ENCODE measurements at places on chromosomes 1 and 21. TPM values are rescaled to one million over a fixed set of nuclear protein-coding genes. Genes with fewer than 3 reads are reported as not detected.

The ARHGEF10L gene
- 108 TPM for total RNA-seq

The OR2L8 gene
- total RNA-seq: not detected

The RAD54L gene
- not detected for total RNA-seq

The CORT gene
- not detected for total RNA-seq

The SLAMF9 gene
- not detected for total RNA-seq

The PAX7 gene
- total RNA-seq: 2.6 TPM

The KCNE2 gene
- 0.42 TPM for total RNA-seq

The LAD1 gene
- 0.92 TPM for total RNA-seq

The C1orf52 gene
- 10.2 TPM for total RNA-seq

The LAMC1 gene
- total RNA-seq: 87.0 TPM

The OR10J1 gene
- total RNA-seq: not detected

DNA sequence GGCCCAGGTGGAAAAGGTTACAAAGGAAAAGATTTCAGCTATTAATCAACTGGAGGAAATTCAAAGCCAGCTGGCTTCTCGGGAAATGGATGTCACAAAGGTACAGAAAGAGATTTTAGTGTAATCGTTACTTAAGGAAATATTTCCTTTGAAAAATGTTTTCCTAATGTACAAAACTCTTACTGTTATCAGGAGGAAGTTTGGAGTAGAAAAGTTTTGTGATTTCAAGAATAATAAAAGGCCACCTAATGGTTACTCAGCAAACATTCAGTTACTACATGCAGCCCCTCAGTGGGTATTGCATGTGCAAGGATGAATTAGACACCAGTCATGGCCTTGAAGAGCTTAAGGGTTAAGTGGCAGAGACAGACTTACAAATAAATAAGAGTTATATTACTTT is 85.2 kb downstream of the SDCCAG8 start:
- no peak overlapping the region for H3K27ac ChIP-seq
- H3K4me1 ChIP-seq: peaks cover 10% of the 10 kb centered on the region
- H3K36me3 ChIP-seq: no peaks in the 10 kb centered on the region
- DNase-seq: no peak
- H3K27me3 ChIP-seq: no peaks in the 10 kb centered on the region
- no peak overlapping the region for H3K4me3 ChIP-seq

DNA sequence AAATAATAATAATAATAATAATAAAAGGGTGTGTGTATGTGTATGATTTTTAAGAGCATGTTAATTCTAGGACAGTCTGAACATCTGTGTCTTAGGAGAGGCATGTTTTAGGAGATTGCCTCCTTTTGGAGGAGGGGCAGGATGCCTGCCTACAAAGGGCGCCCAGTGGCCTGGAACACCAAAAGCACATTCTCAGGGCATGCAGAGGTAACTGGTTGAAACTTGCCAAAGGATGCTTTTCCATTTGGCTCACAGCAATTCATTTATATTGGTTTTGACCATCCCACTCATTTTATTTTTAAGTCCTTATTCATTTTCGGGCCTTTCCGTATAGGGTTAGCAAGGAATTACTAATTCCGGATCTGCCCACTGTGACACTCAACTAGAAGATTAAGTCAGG is 21.1 kb upstream of the LAMC2 start:
- no peaks in the 10 kb centered on the region for H3K36me3 ChIP-seq
- H3K4me1 ChIP-seq: no peaks in the 10 kb centered on the region
- H3K27me3 ChIP-seq: no peaks in the 10 kb centered on the region
- H3K4me3 ChIP-seq: no peak overlapping the region
- no peak for DNase-seq

DNA sequence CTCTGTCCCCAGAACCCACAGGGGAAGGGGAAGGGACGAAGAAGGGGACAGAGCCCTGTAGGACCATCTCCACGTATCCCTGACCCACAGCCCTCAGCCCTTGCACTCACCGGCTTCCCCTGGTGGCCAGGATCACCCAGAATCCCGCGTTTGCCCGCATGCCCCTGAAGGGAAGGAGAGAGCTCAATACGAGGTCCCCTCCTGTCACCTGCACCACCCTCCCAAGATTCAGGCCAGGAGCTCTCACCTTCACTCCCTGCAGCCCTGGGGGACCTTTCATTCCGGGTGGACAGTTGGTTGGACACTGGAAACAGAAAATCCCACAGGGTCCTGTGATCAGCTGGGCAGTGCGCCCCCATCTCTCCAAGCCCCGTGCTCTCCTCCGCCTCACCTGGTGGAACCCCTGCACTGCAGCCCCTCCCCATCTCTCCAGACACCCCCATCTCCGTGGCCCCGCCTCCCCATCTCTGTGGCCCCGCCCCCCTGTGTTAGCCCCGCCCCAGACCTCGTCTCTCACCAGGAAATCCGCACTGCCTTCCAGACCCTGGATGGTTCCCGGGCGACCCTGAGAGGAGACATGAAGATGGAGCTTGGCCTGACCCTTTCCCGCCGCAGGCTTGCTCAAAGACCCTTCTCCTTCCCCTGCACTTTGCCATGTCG is 6.0 kb downstream of the COL9A2 start:
- H3K4me3 ChIP-seq: no peak overlapping the region
- no peak for DNase-seq
- H3K27me3 ChIP-seq: peaks cover 14% of the 10 kb centered on the region
- no peaks in the 10 kb centered on the region for H3K36me3 ChIP-seq
- no peak overlapping the region for H3K27ac ChIP-seq

DNA sequence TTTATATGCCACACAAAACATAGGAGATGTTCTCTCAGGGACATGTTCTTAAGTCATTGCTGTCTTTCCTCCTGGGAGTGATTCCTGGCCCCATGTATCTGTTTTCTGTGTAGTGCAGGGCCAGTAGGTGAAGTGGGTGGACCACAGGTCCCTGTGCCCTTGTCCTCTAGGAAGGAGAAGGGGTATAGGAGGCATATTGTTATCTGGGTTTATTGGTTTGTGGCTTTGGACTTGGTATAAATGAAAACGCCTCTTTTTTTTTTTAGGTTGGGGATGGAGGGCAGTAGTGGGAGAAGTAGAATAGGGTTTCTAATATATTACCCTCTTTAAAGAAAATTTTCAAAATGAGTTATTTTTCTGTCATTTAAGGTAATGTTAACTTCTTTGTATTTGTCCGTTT is 29.4 kb downstream of the DYRK1A start:
- DNase-seq: no peak
- no peak overlapping the region for H3K27ac ChIP-seq
- H3K27me3 ChIP-seq: no peaks in the 10 kb centered on the region
- H3K36me3 ChIP-seq: no peaks in the 10 kb centered on the region
- no peak overlapping the region for H3K4me3 ChIP-seq

GRCh38 chr1:172451002-172451443 is 7.2 kb upstream of the PIGC start:
- DNase-seq: no peak
- no peaks in the 10 kb centered on the region for H3K27me3 ChIP-seq
- peaks cover 19% of the 10 kb centered on the region for H3K4me1 ChIP-seq
- H3K4me3 ChIP-seq: no peak overlapping the region
- H3K27ac ChIP-seq: no peak overlapping the region

DNA sequence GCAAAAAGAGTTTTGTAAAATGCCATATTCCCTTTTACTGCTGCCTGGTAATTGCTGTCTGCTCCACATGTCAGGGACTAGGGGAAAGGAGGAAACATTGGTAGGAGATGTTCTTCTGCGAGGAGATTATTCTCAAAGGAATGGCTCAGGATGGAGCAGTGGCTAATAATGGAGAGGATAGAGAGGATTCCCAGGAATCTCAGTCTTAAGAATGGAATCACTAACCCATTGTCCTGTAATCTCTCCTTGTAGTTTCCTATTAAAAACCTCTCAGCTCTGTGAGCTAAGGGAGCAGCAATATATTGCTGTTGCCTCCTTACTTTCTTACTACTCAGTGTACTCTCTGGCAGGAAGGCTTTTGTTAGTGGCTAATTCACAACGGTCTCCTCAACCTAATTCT is 175.4 kb downstream of the HS2ST1 start:
- no peaks in the 10 kb centered on the region for H3K4me1 ChIP-seq
- no peak overlapping the region for H3K27ac ChIP-seq
- no peaks in the 10 kb centered on the region for H3K27me3 ChIP-seq
- no peak overlapping the region for H3K4me3 ChIP-seq
- H3K36me3 ChIP-seq: no peaks in the 10 kb centered on the region
- no peak for DNase-seq

DNA sequence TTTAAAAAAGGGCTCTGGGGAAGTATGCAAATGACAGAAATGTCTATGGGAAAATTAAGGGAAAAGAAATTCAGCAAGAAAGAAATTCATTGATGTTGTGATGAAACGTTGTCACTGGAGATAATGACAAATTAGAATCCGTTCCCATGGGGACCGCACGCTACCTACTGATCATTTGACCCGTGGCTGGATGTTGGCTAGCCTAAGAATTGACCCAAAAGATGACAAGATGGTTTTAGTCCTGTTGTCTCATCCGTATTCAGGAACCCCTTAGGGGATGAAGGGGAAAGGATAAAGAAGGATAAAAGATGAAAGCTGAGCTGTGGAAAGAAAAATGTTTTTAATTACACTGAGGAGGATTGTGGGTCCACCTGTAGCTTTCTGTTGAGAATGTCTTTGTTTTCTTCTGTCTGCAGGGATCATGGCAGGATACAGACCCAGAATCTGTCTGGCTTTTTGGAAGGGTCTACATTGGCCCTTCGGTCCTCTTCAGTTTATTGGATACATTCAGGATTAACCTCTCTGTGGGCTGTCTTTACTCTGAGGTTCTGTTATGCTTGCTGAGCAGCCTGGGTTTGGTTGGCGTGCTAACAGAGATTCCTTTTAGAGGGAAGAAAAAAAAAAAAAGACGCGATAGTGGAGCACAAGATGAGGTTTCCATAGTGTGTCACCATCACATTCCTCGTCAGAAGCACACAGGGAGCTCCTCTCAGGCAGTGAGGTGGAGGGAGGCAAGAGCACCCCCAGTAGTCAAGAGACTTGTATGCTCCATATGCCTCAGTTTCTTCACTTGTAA is 106.2 kb downstream of the CACHD1 start:
- H3K4me3 ChIP-seq: no peak overlapping the region
- no peak overlapping the region for H3K27ac ChIP-seq
- H3K27me3 ChIP-seq: no peaks in the 10 kb centered on the region
- no peak for DNase-seq

DNA sequence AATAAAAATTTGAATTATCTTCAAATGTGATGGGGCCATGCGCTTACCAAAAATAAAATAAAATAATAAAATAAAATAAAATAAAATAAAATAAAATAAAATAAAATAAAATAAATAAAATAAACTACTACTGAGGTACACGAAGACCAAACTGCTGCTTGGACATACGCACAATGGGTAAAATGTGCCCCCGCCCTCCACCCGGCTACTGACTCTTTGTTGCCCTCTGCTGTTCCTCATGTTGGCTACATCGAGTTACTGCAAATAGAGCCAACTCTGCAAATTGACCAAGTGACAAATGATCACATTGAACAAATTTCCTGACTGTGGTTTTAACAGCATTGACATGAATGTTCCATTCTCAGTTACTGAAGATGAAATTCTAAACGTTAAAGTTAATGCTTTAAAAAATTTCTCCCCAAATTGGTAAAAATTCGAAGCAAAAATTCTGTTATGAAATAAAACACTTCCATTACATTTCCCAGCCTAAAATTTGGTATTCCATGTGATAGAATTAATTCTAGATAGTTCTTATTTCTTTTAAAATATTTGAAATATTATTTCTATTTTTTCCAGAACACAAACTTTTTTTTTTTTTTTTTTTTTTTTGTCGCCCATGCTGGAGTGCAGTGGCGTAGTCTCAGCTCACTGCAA is 18.8 kb upstream of the MAP1LC3C start:
- no peaks in the 10 kb centered on the region for H3K4me1 ChIP-seq
- DNase-seq: no peak

GRCh38 chr1:18479454-18479853 is 1.3 kb upstream of the KLHDC7A start:
- H3K27ac ChIP-seq: no peak overlapping the region
- no peak overlapping the region for H3K4me3 ChIP-seq
- no peak for DNase-seq

- H3K4me1 ChIP-seq: peaks cover 5% of the 10 kb centered on the region
- no peaks in the 10 kb centered on the region for H3K27me3 ChIP-seq
- H3K27ac ChIP-seq: no peak overlapping the region
- DNase-seq: no peak
- peaks cover 8% of the 10 kb centered on the region for H3K36me3 ChIP-seq
- H3K4me3 ChIP-seq: no peak overlapping the region
Observed at GRCh38 chr1:95022644-95022926, 50.2 kb downstream of the ALG14 start.

DNA sequence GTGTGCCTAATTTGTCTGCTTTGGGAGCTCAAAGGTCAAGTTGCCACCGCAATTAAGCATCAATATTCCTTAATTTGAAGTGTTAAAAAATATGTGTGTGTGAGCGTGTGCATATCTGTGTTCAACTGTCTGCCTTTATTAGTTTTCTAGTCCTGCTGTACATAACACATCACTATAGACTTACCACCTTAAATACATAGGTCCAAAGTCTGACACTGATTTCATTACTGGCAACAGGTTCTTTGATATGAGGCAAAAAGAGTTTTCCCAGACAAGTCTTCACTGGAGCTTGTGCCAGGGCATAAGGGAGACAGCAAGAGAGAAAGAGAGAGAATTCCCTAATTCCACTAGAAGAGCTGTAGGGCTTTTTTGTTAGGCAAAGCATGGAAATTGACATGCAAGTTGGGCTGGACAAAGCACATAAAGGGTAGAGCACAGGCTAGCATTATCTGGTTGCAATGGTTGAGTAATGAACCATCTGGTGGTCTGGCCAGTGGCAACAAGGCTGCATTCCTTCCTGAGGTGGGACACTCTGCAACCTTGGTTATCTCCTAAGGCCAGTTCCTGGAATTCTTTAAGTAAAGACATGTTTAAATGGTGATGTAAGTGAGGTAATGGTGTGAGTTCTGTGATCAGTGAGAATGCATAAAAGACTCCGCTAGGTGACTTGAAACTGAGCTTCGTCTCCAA is 457.2 kb upstream of the ADAMTS5 start:
- H3K4me1 ChIP-seq: peaks cover 4% of the 10 kb centered on the region
- no peak overlapping the region for H3K27ac ChIP-seq
- no peaks in the 10 kb centered on the region for H3K27me3 ChIP-seq
- no peak for DNase-seq

GRCh38 chr1:171038284-171038683 is 52.4 kb upstream of the FMO3 start:
- H3K27me3 ChIP-seq: no peaks in the 10 kb centered on the region
- no peak overlapping the region for H3K27ac ChIP-seq
- H3K36me3 ChIP-seq: no peaks in the 10 kb centered on the region
- H3K4me1 ChIP-seq: no peaks in the 10 kb centered on the region
- no peak overlapping the region for H3K4me3 ChIP-seq
- no peak for DNase-seq

DNA sequence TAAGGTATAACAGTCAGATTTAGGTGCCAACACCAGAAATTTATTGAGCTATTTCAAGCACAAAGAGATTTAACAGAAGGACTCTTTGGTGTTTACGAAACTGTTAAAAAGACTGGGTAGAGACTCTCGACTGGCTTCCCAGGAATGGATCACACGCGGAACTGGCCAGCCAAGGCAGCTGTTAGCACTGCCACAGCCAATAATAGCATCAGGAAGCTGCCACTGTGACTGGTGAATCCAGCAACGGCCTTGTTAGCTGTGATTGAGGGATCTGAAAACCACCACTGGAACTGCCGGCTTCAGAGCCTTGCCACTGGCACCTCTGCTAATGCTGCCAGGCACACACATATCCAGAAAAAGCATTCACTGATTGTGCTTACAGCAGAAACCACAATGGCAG is 10.6 kb upstream of the SIM2 start:
- H3K27me3 ChIP-seq: peaks cover 20% of the 10 kb centered on the region
- H3K27ac ChIP-seq: no peak overlapping the region
- no peak for DNase-seq

- no peak overlapping the region for H3K4me3 ChIP-seq
- no peaks in the 10 kb centered on the region for H3K27me3 ChIP-seq
- H3K27ac ChIP-seq: peak overlapping the region; percentile 84
- no peak for DNase-seq
- peaks cover 68% of the 10 kb centered on the region for H3K4me1 ChIP-seq
Observed at GRCh38 chr21:45164838-45165237, 90.5 kb downstream of the ADARB1 start.
